AG20443 (cell line): ENCODE measurements at places on chromosomes 11 and 22.

DNA sequence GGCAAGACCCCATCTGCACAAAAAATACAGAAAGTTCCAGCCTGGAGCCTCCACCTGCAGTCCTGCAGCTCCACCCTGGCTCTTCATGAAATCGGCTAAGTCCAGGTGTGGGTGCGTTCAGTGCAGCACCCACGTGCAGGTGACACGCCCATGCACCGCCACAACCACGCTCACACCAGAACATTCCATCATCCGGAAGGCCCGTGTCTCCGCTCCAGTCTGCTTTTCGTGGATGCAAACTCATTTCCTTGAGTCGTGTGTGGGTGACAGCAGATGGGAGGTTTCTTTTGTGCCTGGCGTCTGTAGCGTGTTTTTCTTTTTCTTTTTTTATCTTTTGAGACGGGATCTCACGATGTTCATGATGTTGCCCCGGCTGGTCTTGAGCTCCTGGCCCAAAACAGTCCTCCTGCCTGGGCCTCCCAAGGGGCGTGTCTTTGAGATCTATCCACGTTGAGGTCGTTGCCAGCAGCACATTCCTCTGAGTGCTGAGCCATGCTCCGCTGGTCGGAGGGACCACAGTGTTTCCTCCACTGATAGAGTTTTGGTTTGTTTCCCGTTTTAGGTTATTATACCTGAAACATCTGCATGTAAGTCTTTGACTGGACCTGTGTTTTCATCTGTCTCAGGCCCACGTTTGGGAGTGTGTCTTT, 7.2 kb downstream of the PTDSS2 start:
- no peak for DNase-seq

DNA sequence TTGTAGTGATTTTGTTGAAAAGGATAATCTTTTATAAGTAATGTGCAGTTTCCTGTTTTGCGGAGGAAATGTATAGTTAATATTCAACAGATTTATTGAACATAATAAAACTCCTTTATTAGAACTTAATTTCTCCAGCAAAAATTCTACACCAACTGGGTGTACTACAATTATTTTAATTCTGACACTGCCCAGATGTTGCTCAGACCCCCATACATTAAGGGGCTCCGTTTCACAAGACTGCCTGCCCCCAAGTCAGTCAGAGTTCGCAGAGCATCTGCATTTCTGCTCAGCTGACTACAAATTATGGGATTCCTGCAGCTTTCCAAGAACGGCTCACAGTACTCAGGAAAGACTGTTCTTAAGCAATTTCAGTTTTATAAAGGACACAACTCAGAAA, 6.2 kb downstream of the CEP57 start:
- DNase-seq = no peak

DNA sequence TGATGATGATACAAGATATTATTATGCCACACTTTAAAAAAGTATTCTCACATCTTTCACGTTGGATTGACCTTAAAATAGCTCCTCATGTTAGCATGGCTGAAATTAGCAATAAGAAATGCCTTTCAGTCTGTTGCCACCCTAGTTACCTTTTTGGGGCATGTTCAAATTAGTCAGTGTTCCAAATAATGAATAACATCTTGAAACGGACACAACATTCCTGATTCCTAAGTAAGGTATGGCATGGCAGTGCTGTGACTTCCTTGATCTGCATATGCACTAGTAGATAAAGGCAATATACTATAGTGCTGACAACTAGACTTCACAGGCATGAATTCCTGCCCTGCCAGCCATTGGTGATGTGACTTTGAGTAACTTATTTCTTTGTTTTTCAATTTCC, 914.5 kb downstream of the METTL15 start:
- DNase-seq = no peak

GRCh38 chr11:67664696-67665540, 9.5 kb downstream of the ALDH3B2 start:
- peak; percentile 8 for DNase-seq

- DNase-seq = no peak
These were observed 104.2 kb downstream of the NAV2 start for GRCh38 chr11:19816817-19817216.
